ENCODE measurements at places on chromosomes 13 and 19.

DNA sequence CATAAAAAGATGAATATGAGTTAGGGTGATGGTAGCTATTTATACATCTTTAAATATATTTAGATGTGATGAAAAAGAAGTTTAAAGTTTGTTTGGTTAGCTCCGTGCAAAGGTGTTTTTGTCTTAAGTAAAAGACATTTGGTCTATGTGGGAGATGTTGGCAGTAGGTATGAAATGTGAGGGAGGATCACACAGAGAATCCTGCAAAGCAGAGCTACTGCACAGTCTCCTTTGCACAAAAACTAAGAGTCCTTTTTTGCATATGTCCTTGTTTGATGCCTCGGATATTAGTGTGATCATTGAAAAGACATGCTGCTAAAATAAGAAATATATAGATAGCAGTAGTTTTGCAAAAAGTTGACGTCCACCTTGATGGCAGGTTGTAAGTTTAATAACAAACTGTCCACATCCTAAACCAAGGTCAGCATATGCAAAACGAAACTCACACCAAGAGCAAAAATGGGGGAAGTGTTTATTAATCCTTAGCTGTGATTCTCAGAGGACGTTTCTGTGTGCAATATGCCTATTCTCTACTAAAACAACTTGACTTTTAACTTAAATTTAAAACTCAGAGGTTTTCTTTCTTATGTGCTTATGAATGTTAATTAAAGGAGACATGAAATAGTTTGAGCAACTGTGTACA lies 870.1 kb downstream of the PCDH9 start:
- DNase-seq, result no peak

DNA sequence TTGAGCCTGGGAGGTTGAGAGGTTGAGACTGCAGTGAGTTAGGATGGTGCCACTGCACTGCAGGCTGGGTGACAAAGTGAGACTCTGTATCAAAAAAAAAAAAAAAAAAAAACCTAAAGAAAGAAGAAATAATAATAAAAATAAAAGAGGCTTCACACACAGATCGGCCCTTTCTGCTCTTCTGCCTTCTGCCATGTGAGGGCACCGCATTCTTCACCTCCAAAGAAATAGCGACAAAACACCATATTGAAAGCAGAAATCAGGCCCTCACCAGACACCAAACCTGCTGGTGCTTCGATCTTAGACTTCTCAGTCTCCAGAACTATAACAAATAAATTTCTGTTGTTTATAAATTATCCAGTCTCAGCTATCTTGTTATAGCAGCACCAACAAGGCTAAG lies 3.0 kb downstream of the ZNF649 start:
- DNase-seq, result no peak

DNA sequence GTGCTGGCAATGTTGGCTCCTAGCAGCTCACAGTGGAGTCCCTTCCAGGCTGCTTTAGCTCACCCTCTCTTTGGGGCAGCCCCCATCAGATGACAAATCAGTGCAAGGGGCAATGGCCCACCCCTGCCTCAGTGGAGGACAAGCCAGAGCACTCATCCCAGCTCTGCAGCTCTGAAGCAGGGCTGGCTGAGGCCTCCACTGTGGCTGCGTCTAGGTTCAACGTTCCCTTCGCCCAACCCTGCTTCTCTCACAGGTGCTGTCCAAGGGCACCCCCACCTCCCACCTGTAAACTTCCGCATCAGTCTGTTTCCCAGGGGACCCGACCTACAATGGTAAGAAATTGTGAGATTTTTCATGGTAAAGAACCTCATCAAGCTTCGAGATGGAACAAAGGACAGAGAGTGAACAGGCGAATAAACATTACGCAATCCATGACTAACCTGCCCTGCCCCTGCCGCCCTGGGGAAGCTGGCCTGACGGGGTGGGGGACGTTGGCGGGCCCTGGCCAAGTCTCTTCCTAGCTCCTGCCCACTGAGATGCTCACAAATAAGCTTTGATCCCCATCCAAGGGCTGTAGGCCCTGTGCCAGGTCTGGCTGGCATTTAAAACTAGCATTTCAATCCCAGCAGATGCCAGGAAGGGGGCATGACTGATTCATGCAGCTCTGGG lies 40.5 kb downstream of the DZIP1 start:
- no peak for DNase-seq

- DNase-seq, result no peak
Measured at GRCh38 chr13:75932636-75933035, 296.5 kb downstream of the LMO7 start.

GRCh38 chr13:20666948-20667347 lies 36.6 kb upstream of the IL17D start:
- DNase-seq, result no peak

- DNase-seq, result no peak
Measured at GRCh38 chr13:106129273-106129672, 406.2 kb downstream of the EFNB2 start.

- DNase-seq, result no peak
Measured at GRCh38 chr13:110424569-110425443, 117.7 kb downstream of the COL4A2 start.

- no peak for DNase-seq
Measured at GRCh38 chr13:22625691-22626090, 555.1 kb upstream of the SGCG start.

GRCh38 chr13:34587576-34587975 lies 354.5 kb upstream of the NBEA start:
- peak; percentile 14 for DNase-seq

DNA sequence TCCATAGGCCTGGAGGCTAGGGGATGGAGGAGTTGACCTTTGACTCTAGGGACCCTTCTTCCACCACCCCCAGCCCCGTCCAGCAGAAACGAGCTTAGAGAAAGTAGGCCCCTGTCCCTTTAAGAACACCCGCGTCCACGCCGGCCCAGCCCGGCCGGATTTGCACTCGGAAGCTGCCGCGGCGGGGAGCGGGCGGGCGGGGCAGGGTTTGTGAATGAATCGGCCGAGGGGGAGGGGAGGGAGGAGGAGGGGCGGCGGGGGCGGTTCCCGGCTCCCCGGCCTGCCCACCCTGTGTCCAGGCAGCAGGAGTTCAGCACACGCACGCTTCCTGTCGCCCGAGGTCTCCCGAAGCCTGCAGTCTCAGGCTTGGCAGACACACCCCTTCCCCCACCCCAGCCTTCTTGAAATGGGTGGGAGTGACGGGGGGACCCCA lies 1.5 kb downstream of the UNC13A start:
- DNase-seq, result no peak

GRCh38 chr13:110616103-110617101 lies 1.1 kb downstream of the NAXD start:
- DNase-seq, result no peak

DNA sequence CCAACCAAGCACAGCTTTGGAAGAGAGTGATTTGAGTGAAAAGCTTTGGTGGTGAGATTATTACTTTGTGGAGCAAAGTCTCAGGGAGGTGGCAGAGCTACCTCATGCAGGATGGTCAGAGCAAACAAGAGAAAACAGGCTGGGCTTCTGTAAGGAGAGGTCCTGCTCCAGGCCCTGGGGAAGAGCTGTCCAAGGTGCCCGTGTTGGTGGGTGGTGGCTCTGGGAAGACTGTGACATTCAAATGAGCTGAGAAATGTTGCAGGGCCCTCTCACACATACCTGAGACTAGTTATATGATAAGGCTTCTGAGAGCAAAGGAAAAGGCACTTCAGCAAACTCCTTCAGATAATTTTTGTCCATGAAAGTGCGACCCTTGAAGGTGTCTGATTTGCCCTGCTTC lies 205.5 kb upstream of the SOX21 start:
- no peak for DNase-seq

GRCh38 chr13:30619731-30620130 lies 2.0 kb downstream of the USPL1 start:
- no peak for DNase-seq

DNA sequence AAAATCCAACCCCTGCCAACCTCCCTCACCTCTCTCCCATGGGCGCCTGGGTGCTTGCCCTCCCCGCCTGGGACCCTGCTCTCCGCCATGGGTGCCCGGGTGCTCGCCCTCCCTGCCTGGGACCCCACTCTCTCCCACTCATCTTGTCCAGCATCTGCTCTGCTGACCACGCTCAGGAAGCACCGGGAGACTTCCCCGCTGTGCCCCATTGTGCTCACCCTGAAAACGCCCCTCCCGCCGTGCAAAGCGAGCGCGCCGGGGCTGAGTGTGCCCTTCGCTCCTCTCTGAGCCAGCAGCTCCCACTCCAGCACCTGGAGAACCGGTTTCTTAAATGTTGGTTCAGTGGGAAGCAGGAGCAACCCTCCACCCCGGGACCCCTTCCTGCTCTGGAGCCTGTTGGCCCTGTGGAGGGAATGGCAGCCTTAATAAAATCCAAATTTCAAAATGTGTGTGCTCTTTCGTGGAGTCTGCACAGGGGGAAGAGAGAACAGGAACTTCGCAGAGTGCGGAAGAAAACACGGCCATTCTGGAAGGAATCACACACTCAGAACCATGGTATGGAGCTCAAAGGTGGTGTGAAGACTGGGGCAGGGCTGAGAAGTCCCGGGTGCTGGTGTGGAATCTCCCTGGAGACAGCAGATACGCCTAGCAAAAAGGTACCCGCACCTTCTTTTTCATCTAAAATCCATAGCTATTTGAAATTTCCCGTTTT lies 23.1 kb upstream of the CDC16 start:
- no peak for DNase-seq

- no peak for DNase-seq
Measured at GRCh38 chr19:9972103-9972502, 35.8 kb upstream of the OLFM2 start.

GRCh38 chr13:48258430-48258829 lies 25.4 kb downstream of the ITM2B start:
- DNase-seq, result no peak

- no peak for DNase-seq
Measured at GRCh38 chr19:51387924-51388389, at the start of gene LIM2. TSS of gene LIM2 (minus strand) at chr19:51387974. CDS start at chr19:51387443, 531 bp downstream.

DNA sequence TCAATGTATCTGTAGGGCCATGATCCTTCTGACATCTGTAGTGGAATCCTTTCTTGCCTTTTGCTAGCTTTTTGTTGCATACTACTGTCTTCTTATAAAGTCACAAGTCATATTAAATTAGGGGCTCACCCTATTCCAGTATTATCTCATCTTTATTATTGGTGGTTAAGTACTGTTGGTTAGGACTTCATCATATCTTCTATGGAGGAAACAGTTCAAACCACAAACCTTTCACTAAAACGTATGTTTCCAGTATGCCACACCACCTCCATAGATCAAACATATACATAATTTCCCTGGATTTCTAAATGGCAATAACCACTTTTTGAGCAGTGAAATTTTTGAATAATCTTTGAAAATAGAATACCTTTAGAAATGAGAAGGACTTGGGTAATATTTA lies 62.8 kb upstream of the PCDH9 start:
- no peak for DNase-seq

- DNase-seq, result no peak
Measured at GRCh38 chr13:49833402-49833801, 40.9 kb upstream of the KPNA3 start.

- no peak for DNase-seq
Measured at GRCh38 chr13:113002206-113002912, 33.3 kb downstream of the MCF2L start.
